Heart left ventricle (tissue), 16 donors: ENCODE measurements at places on chromosomes 1 and 21.

DNA sequence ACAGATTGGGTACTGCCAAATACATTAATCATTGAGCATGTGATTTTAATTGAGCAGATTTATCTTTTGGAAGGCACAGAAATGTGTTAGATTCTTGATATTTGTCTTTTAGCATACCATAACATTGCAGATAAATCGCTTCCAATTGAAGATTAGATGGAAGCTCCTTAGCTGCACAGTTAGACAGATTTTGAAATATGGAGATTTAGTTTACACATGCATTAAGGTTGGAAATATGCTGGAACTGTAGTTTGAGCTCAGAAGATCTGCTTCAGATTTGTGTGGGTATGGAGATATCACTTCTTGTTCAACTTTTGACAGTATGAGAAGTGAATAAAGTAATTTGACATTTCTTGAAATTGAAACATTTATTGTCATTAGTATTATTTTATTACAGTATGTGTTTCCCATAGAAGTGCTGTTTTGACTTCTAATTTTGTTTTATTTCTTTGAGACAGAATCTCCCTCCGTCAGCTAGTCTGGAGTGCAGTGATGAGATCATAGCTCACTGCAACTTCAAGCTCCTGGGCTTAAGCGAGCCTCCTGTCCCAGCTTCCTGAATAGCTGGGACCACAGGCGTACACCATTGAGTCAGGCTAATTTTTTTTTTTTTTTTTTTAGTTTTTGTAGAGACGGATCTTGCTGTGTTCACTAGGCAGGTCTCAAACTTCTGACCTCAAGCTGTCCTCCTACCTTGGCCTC is 29.1 kb downstream of the THRAP3 start:
- DNase-seq, result no peak

DNA sequence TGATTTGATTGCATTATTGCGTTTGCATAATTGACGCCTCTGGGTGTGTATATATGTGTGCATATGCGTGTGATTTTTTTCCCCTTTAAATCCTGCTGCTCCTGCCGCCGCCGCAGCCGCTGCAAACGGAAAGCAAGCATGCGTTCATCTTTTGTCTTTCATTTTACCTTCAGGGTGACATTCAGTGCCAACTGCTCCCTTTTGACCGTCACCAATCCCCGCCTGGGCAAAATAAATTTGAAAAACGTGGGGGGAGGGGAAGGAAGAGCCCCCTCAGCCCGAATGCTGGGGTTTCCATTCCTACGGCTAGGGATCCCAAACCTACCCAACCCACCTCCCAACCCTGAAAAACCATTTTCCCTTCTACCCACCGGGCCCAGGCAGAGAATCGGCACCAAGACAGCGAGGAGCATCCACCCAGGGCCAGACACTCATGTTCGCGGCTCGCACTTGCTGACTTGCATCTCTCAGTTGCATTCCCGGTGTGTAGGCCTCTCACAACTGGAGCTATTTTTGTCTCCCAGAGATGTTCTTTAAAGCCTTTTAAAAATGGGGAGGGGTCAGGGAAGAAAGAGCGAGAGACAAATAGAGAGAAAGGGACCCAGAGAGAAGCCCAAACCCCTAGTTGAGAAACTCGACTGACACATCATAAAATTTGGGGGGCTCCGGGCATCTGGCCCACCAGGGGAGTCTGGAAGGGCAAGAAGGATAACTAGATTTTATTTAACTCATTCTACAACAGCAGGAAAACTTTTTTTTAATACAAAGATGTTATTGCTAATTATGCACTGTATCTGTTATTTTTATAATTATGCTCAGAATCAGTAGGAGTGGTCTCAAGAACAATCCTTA is 367.1 kb upstream of the ESRRG start:
- DNase-seq, result no peak

- no peak for DNase-seq
Measured at GRCh38 chr1:212680680-212681389, 18.8 kb downstream of the BATF3 start.

DNA sequence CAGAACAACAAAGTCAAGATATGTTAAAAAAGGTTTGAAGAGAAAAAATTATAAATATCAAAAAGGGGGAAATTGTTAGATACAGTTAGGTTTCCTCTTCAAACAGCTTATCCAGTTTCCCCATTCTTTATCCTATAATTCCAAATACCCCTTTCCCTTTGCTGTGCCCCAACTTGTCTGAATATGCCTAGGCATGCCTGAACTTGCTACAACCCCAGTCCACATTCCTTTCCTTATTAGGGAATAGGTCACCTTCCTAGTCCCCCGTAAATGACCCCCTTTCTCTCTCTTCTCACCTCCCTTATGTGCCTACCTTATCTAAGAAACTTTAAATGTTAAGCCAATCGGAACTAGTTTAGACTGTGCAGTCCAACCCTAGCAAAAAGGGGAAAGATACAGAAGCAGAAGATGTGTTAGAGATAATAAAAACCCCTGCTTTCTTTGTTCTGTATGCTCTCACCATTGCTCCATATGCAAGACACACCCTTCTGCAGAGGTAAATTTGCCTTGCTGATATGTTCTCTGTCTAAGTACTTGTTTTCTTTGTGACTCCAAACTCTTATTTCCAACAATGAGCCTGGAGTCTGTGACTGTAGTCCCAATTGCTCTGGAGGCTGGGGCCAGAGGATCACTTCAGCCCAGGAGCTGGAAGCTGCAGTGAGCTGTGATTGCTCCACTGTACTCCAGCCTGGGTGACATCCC is 810.1 kb downstream of the PLA2G4A start:
- DNase-seq, result no peak

DNA sequence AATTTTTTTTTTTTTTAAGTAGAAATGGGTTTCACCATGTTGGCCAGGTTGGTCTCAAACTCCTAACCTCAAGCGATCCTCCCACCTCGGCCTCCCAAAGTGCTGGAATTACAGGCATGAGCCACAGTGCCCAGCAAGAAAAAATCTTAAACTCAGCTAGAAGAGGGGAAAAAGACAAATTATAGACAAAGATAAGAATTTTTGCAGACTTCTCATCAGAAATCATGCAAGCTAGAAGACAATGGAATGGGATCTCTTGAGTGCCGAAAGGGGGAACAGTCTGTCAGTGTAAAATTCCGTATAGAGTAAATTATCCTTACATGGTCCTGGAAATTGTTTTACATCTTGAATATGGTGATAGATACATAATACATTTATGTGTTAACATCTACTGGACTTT is 294.4 kb downstream of the CAMTA1 start:
- no peak for DNase-seq

GRCh38 chr1:65422241-65423203 is 2.1 kb downstream of the LEPR start:
- DNase-seq, result no peak

- peak; percentile 74 for DNase-seq
Measured at GRCh38 chr1:10794724-10795275, 1.6 kb downstream of the CASZ1 start.

GRCh38 chr21:34065027-34065426 is 8.4 kb upstream of the MRPS6 start:
- no peak for DNase-seq

- DNase-seq, result no peak
Measured at GRCh38 chr1:241610056-241610815, 29.9 kb downstream of the CHML start.

GRCh38 chr1:62439652-62440371 is 3.0 kb downstream of the USP1 start:
- no peak for DNase-seq

DNA sequence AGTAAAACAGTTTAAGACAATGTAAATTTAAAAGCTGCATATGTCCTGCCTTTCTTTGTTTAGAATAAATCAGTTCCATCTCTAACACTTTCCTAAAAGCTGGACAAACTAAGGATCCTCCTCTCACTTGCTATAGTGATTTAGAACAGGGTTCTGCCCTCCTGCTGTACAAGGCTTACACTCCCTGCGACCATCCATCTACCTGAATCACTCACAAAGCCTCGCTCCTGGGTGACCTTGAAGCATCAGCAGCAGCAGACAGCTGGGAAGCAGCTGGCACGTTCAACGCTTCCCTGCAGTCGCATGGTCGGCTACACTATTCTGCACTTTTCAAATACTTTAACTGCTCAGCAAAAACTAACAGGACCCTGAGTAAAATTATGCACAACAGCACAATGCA is 128.0 kb downstream of the NTPCR start:
- DNase-seq, result no peak

GRCh38 chr1:204190212-204191211 is 5.8 kb downstream of the KISS1 start:
- peak; percentile 39 for DNase-seq

- no peak for DNase-seq
Measured at GRCh38 chr1:59768792-59769735, 45.7 kb upstream of the HOOK1 start.

GRCh38 chr1:12475530-12475934 is 142.5 kb downstream of the DHRS3 start:
- no peak for DNase-seq

DNA sequence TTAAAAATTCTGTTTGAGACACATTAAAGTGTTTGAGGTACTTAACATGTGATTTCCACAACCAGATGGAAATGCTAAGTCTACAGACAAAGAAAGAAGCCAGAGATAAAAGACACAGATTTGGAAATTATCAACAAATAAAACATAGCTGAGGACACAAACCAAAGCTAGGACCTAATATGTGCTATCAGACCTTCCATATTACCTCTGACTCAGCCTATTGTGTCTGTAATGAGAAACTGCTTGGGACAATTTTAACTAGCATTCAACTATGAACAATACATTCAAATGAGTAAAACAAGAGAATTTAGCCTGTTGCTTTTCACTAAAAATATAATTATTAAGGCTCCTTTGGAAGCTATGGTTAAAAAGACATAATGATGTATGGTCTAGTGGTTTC is 54.6 kb downstream of the WNT2B start:
- DNase-seq, result no peak

DNA sequence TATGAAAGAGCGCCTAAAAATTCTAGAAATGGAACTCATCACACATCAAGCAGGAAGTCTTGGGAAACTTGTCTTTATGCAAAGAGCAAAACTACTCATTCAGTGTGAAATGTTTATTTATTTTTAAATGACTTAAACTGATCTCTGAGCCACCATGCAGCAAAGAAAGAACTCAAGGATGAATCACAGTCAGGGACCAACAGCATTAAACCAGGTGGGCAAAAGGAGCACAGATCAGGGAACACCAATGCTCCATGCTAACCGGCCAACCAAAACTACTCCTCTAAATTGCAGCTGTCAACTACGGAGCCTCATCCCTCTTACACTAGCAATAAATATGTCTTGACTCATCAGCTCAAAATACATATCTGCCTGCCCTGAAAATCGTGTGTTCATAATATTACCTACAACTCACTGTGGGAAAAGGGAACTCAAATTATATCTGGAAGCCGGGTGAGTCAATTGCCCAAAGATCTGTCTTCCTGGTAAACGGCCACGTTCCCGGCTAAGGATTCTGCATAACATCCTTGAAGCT is 129.2 kb downstream of the PTPN14 start:
- no peak for DNase-seq

- no peak for DNase-seq
Measured at GRCh38 chr1:175845338-175845737, 101.9 kb upstream of the TNR start.

GRCh38 chr1:58500043-58500442 is 46.5 kb downstream of the OMA1 start:
- DNase-seq, result no peak

GRCh38 chr1:225451340-225451739 is 23.5 kb upstream of the LBR start:
- no peak for DNase-seq

DNA sequence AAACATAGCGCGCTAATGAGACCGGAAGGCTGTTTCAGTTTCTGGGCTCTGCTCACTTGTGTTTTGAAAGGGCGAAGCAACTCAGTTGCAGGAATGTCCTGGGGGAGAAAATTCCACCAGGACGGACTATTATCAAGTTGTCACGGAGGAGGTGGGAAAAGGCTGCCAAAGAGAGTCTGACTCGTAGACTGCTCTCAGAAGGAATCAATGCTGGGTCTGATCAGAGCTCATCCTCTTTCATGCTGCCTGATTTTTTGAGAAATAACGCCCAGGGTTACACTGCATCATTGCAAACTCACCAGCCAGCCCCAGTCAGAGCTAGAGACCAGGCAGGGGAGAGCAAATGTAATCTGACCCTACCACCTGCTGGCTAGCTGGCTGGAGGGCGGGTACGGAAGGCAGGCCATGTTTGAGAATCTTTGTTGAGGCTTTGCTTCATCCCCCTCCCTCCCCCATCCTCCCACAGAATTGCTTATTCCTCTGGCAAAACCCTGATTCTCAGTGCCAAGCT is 36.4 kb upstream of the BCL9 start:
- DNase-seq, result peak; percentile 31

GRCh38 chr1:109383087-109383779 is 14.5 kb downstream of the SORT1 start:
- DNase-seq, result no peak

DNA sequence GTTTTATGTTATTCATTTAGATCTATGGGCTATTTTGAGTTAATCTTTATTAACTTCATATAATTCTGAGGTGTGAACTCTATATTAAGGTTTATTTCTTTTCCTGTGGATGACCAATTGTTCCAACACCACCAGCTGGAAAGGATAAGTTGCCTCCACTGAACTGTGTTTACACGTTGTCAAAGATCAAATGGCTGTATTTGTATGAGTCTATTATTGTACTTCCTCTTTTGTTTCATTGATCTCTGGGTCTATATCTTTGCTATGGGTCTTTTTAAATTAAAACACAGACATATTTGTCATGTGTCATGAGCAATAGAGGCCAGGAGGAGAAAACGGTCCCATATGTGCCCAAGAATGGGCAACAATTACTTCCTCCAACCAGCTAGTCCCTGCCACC is 5.2 kb upstream of the MAB21L3 start:
- no peak for DNase-seq

GRCh38 chr1:232090816-232091215 is 464.2 kb downstream of the DISC1 start:
- no peak for DNase-seq

DNA sequence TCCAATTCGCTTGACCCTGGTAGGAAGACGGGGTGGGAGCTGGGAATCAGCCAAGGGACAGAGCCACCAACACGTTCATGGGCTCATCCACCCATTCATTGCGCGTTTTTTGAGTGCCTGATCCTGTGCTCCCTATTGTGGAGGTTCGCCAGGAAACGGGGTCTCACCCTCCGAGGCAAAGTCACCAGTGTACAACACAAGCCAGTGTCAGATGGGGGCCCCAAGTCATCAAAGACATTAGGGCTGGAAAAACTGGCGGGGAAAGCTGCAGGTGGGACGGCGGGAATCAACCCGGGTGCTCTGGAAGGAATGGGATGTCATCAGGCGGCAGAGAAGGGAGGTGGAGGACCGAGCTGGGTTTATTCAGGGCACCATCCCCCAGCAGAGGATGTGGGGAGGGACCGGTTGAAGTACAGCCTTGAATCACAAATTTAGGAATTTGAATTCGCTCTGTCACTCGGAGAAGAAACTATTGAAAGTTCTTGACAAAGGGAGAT is 667 bp upstream of the NID1 start:
- DNase-seq, result no peak

DNA sequence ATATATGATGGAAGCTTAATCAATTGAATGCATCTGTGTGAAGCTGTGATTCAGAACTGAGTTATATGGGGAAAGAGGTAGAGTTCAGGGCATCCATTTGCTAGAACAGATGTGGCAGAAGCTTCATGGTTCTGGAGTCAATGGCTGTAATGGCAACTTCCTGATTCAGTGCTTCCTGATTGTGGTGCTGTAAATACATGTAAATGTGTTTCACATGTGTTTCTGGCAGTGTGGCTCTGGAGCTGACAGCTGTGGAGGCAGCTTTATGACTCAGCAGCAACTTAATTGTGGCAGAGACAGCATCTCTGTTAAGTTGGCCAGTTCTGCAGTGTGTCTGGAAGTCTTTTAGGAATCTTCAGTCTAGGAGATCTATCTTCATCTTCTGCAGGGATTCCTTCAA is 226.6 kb upstream of the ZRANB2 start:
- peak; percentile 22 for DNase-seq
